Urinary bladder (tissue), 4 donors: ENCODE measurements at places on chromosomes 13 and 19. TPM values are rescaled to one million over a fixed set of nuclear protein-coding genes. Genes with fewer than 3 reads are reported as not detected.
A peak's percentile ranks its signal among the peaks of the same experiment; 100 is the strongest.

DNA sequence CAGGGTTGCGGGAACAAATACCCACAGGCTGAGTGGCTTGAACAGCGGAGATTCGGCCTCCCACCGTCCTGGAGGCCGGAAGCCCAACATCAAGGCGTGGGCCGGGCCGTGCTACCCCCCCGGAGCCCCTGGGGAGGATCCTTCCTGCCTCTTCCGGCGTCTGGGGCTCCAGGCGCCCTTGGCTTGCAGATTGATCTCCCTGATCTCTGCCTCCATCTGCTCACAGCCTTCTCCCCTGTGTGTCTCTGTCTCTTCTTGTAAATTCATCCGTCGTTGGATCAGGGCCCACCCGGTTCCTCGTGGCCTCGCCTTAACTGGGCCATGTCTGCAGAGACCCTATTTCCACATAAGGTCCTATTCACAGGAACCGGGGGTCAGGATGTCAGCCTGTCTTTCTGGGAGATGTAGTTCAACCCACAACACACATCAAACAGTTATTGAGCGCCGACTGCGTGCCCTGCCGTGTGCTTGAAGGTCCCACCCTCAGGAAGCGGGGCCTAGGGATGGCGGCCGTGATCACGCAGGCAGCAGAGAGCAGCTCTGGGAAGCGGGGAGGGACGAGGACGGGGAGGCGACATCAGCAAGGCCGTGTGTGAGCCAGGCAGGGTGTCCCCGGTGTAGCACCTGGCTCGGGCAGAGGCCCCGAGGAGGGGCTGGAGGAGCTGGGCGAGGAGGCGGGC is 21.3 kb downstream of the HCN2 start:
- no peak for DNase-seq

GRCh38 chr19:11418549-11419506 is at the start of gene RGL3:
TSS of gene RGL3 (minus strand) at chr19:11419314. CDS start at chr19:11419278, 36 bp downstream.
- no peak for DNase-seq

DNA sequence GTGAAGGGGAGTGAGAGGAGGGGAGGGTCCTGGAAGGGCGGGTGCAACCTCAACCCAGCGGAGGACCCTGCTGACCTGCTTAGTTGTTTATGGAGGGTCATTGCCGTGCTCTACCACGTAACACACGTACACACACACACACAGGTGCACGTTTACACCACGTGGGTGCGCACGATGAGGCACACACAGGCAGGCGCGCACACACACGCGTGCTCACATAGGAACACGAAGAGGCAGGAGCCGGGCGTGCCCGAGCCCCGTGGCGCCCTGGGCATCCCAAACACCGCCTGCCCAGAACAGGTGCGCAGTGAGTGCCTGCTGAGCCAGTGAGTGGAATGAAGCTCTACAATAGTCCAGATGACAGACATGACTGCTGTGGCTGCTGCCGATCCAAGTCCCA is 11.2 kb upstream of the MADCAM1 start:
- no peak for DNase-seq

- DNase-seq: no peak
Observed at GRCh38 chr13:24254146-24254841, 55.1 kb upstream of the C1QTNF9 start.

- no peak for DNase-seq
Observed at GRCh38 chr13:46401432-46401831, 14.4 kb upstream of the RUBCNL start.

DNA sequence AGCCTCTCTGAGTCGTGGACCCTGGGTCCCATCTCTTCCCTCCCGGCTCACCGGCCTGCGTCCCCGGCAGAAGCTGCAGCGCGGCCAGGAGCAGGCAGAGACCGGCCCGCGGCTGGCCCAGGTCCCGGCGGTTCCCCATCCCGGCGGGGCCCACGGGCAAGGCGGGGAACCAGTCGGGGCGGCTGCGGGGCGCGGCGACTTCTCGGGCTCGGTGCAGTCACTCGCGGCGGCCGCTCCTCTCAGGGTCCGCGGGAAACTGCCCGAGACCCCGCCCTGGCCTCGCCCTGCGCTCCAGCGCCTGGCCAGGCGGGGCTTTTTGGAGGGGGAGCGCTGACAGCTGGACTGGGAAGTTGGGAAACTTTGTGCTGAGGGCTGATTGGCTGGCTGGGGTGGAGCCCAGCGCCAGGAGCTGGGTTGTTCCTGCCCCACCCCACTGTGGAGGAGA is at the start of gene COL5A3:
TSS of gene COL5A3 (minus strand) at position 258 of the 445 bp plus-strand sequence. CDS start at position 139, 119 bp downstream.
- no peak for DNase-seq

DNA sequence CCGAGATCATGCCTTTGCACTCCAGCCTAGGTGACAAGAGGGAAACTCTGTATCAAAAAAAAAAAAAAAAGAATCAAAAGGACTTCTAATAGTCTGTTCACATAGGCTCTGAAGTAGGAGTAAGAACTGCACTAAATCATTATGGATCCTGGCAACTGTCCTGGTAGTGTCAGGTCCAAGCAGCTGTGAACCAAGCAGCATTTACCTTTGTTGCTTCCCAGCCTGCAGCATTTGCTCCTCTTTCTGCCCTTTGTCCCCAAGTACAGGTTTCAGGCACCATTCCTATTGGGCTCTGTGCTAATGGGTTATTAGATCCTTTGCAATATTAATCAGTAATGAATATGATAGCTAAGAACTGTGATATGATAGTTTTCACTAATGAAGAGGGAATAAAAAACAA is 77.4 kb upstream of the NBEA start:
- DNase-seq: no peak

DNA sequence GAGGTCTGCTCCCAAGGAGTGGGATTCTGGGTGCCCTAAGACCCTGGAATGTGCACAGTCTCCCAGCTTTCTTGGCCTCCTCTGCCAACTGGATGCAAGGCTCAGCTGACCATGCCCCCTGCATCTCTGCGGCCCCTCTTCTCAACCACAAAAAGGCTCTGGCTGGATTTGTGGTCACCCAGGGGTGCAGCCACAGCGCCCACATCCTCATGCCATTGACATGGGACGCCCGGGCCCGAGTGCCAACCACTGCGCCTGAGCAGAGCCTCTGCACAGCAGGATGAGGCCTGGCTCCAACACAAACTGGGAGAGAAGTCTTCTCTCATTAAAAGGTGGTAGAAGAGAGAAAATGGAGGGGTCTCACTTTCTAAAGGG is 103.5 kb downstream of the FOXO1 start:
- DNase-seq: no peak

DNA sequence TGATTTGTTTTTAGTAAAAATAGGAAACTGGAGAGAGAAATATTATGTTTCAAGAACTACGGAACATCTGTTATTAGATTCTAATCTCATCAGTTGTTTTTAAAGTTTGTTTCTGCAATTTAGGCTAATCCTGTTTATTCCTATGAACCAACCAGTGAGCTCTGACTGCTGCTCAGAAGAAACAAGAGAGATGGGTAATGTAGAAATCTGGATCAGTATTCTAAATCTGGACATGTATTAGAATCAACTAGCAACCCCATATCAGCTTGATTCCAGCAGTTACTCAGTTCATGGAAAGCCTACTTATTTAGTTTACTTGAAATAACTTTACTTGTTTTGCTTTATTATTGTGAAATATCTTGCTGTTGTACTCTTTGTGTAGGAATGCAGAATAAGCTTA is 115.2 kb downstream of the TNFRSF19 start:
- no peak for DNase-seq

DNA sequence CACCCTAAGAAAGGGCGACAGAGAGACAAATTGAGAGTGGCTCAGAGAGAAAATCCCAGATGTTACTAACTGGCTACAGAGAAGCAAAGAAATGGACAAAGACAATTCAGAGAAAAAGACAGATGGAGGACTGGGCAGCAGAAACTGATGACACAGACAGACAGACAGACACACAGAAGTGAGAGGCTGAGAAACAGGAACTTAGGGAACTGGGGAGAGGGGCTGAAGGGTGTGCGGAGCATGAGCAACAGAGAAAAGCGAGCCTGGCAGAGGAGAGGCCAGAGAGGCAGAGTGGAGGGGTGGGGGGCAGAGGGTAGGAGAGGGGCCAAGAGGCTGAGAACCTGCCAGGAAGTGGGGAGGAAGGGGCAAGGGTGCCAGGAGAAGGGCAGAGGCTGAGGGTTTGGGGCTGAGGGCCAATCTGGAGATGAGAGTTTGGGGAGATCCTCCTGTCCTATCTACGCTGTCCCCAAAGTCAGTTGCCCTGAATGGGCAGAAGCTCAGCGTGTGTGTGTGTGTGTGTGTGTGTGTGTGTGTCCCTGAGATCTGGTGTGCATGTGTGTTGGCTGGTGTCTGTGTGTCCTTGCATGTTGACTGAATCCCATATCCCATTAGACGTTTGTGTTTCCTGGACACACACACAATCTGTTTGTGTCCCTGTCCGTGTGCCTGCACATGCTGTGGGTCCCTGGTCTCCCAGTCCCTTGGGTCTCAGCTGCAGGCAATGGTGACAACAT is 5.6 kb upstream of the ERFL start:
- no peak for DNase-seq

GRCh38 chr13:30796132-30796572 is 60.8 kb downstream of the ALOX5AP start:
- DNase-seq: no peak

GRCh38 chr13:36763126-36763722 is 55.8 kb upstream of the RFXAP start:
- no peak for DNase-seq

- no peak for DNase-seq
Observed at GRCh38 chr13:93762708-93763426, 536.3 kb downstream of the GPC6 start.

GRCh38 chr13:37534676-37535075 is 63.9 kb downstream of the POSTN start:
- DNase-seq: no peak

DNA sequence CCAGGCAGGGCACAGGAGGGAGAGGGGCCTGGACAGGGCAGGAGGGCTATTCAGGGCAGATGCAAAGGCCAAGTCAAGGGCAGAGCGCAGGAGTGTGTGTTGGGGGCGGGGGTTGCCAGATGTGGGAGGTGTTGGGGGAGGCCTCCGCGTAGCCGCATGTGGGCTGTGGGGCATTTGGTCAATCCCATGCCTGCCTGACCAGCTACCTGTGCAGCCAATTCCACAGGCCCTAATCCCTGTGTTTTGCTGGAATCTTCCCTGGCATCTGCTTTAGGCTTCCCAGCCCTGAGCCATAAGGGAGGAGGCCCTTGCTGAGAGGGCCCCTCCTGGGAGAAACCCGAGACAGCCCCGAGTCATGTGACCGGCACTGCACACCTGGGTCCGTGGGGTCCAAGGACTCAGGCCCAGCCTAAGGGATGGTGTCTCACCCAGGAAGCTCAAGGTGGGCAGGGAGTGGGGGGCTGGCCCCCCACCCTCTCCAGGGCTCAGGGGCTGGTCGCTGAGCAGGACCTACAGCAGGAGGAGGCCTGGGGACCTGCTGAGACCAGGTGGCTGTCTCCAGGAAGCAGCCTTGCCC is 20.3 kb downstream of the RFX1 start:
- no peak for DNase-seq

GRCh38 chr19:18147396-18147795 is 5.6 kb upstream of the PIK3R2 start:
- DNase-seq: no peak

- peak; percentile 35 for DNase-seq
Observed at GRCh38 chr19:50567882-50568727, at the start of gene LRRC4B. TSS of gene LRRC4B (minus strand) at chr19:50568435. CDS start at chr19:50548838, 19,597 bp downstream.

The CCDC70 gene
- polyA plus RNA-seq: not detected

The ATP1A3 gene
- polyA plus RNA-seq: 0.77 TPM

The MAB21L1 gene
- 1.3 TPM for polyA plus RNA-seq

The LENG9 gene
- polyA plus RNA-seq: 6.2 TPM

The PSG1 gene
- polyA plus RNA-seq: not detected
